Stimulated activated CD4-positive, alpha-beta T cell treated with anti-CD3 and anti-CD28 coated beads, TNF-alpha, amount 100 ng/mL, for 1 hour (primary cell): ENCODE measurements at places on chromosomes 12 and 14.

DNA sequence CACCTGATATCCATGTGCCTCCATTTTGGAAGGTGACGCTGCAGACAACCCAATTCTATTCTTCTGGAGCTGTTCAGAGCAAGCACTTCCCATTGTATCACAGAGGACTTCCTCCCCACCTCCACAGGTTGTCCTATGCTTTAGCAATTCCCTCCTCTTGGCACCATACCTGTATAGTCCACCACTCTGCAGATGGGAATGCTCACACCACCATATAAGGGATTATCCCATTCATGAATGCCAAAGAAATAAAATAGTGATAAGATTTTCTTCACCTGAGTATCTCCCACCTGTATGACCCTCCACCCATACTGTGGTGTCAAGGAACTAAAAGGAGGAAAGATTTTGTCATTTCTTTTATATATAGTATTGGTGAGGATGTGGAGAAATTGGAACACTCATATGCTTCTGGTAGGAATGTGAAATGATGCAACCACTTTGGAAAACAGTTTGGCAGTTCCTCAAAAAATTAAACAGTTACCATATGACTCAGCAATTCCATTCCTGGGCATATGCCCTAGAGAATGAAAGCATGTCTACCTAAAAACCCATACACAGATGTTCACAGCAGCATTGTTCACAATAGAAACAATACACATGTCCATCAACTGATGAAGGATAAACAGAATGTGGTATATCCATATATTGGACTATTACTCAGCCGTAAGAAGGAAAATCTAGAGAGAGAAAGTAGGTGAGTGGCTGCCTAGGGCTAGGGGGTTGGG is 75.2 kb downstream of the FIGNL2 start:
- DNase-seq, result no peak

DNA sequence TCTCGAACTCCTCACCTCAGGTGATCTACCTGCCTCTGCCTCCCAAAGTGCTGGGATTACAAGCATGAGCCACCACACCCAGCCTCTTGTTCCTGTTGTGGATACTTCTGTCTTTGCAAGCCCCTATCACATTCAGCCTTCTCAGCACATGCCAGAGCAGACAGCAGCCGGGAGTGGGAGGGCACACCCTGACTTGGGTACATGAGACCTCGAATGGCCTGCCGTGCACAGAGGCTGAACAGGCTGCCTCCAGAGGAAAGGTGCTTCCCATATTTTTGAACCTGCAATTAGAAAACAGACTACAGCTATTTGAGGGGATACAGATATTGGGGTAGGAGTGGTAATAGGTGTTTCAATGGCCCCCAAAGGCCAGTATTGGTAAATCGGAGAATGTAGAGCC is 307.3 kb upstream of the DIO3 start:
- DNase-seq, result no peak

GRCh38 chr12:88325816-88326189 is 183.7 kb downstream of the TMTC3 start:
- DNase-seq, result no peak

DNA sequence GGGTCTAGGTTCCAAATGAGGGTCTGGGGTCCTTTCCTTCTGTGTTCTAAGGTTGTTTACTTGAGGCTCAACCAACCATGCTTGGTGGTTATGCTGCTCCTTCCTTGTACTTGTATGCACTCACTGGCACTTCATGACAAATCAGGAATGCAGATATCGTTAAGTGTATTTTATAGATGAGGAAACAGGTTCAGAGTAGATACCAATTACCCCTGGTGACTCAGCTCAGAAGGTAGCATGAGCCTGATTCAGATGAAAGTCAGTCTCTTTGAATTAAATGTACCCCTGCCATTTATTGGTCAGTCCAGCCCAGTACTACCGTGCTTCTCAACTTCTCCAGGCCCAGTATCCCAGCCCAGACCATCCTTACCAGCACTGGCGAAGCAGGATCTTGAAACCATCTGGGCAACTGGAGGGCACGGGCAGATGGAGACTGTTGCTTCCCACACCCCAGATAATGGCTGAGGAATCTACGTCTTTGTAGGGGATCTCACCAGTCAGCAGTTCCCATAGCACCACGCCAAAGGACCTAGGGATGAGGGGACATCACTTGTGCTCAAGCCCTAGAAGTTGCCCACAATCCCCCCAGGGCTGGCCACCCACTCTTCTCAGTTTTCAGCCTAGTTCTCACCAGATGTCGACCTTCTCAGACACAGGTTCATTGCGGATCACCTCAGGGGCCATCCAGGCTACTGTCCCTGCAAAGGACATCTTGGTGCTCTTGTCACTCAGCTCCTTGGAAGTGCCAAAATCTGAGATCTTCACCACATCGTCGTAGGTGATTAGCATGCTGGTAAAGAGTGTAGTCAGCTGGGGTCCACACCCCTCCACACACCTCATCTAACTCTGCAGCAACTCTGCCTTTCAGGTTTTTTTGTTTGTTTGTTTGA is 14.3 kb downstream of the MAP3K12 start:
- DNase-seq, result no peak

DNA sequence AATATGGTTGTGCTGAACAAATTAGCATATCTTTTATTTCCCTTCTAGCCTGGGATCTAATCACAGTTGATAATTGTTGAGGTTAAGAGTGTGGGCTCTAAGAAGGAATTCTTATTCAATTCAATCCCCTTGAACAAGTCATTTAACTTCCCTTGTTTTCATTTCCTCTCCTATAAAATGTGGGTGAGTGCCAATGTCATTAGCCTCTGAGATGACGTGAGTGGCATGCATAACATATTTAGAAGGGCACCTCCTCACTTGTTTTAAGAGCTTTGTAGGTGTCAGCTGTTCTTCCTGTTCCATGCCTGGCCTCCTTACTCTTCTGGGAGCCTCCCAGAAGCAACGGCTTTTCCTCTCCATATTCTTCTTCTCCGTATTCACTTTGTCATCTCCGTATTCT is 155.4 kb upstream of the NEDD1 start:
- no peak for DNase-seq

DNA sequence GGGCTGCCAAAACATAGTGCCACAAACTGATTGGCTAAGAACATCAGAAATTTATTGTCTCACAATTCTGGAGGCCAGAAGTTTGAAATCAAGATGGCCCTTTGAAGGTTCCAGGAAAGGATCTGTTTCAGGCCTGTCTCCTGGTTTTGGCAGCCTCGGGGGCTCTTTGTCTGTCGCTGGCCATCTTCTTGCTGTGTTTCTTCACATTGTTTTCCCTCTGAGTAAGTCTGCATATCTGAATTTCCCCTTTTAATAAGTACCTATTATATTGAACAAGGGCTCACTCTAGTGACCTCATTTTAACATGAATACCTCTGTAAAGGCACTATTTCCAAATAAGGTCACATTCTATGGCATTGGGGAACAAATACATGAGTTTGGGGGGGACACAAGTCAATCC is 467.1 kb upstream of the MGAT4C start:
- DNase-seq, result no peak

GRCh38 chr12:71768900-71769299 is 14.2 kb downstream of the RAB21 start:
- DNase-seq, result no peak

DNA sequence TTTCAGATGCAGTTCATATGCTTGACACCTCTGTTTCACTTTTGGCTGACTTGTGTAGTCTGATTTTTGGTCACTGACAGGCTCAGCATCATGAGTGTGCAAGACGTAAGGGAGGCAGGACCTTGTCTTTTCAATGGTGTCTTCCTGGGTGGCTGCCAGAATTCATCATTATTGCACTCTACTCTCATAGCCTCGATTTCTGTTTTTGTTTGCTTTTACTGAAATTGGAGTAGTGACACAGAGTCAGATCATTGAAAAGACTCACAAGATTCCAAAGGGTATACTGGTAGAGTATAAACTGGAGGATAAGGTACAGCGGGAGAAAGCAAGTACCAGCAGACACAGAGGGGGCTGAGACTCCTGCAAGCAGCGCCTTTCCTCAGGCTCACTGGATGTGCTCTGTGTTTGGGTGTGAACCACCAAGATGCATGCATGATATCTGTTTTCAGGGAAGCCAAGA is 126.3 kb upstream of the FGD4 start:
- no peak for DNase-seq

DNA sequence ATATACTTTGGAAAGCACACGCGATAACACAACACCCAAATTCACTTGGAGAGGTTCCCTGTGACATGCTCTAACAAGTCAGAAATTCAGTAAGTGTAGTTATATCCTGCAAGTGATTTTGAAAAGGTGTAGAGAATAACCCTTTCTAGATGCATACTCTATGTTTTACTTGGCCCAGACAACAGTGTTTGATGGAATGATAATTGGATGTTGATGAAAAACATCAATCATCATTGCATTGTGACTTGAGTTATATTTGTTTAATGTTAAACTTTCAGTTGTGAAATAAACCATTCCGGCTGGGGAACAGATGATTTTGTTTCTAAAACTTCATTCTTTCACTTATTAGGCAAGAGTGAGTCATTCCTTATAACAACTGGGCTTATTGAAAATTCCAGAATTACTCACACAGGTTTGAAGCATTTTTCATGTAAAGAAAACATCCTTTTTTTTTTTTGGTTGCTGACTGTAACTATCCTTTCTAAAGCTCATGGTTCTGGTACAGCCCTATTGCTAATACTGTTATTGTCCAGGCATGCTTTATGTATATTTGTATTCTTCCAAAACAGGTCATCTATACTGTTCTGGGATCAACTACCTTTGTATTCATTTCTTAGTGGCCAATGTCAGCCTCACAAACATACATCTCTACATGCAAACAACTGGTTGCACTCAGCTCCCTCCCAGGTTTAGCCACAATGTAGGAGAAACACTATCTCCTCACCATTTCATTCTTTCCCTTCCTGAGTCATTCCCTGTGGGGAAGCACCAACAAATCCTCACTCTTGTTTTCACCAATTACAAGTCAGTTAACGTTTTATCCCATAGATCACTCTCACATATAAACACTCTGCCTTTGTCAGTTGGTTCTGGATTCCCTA is 121.2 kb upstream of the LRIG3 start:
- no peak for DNase-seq

GRCh38 chr14:74506411-74506851 is 12.9 kb downstream of the ISCA2 start:
- no peak for DNase-seq

DNA sequence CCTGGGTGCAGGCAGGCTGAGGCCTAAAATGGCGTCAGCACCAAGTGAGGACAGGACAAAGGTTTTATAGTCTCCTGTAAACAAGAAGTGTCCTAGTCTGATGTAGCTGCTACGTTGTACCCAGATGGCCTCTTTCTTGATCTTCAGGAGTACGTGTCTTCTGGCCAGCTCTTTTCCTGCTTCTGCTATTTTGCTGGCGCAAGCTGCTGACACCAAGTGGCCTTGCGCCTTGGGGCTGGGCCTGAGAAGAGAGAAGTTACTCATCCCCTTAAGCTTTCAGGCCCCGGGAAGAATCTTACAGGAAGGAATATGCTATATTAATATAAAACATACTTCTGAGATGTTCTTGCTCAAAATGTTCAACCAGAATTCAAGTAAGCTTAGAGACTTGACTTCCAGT is 605.2 kb downstream of the GALC start:
- DNase-seq, result no peak

GRCh38 chr14:39558525-39558924 is 126.3 kb upstream of the FBXO33 start:
- DNase-seq, result no peak

- DNase-seq, result no peak
Measured at GRCh38 chr14:57389646-57390036, 745 bp upstream of the NAA30 start.

DNA sequence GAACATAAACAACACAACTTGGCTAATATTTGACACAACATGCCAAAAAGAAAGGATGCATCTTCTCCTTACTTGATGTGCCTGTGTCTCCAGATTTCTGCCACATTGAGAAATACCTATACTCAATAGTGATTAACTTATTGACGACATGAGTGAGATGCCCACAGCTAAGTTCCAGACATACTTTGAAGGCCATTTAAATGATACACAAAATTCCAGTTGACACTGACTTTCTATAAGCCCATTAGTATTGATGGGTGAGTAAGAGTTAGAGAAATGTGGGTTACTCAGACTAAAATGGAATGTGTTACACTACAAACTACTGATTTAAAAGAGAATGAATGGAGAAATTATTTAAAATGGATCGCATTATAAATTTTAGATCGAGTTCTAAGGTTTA is 838.2 kb upstream of the MGAT4C start:
- no peak for DNase-seq

- DNase-seq, result no peak
Measured at GRCh38 chr12:39404000-39404399, 38.9 kb downstream of the KIF21A start.

DNA sequence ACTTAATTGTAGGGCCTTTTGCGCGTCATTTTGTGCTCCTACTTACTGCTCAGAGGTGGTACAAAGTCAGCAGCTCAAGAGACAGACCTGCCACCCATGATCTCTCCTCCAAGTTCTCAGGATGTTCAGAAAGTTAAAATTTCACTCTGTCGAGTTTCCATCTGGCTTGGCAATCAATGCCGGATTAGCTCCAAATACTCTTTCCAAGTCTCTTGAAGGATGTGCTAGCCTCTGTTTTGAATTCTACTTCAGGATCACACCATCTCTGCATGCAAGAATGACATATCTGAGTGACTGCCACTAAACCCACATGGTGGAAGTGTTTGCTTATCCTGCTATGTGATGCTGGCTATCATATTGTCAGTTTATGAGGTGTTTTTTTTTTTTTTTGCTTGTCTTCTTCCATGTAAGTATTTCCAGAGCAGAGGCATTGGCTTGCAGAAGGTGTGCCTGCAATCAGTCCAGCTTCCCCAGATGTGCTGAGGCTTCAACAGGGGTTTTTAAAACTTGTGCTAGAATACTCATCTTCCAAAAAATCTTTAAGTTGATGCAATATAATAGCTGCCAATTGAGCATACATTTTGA is 125.6 kb downstream of the RGS6 start:
- DNase-seq, result no peak

DNA sequence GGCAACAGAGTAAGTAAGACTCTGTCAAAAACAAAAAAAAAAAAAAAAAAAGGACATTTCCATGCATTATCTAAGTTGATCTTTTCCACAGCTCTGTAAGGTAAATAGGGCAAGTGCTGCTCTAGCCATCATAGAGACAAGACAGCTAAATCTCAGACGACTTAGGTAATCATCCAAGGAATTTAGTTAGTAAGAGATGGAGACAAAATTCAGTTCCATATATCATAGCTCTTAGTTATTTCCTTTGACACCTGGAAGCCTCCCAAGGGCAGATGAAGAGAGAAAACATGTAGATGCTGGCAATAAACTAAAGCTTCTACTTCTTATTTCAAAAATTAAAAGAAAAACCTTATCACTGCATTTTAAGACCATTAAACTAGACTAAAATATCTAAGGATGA is 48.7 kb downstream of the ST8SIA1 start:
- DNase-seq, result no peak

- no peak for DNase-seq
Measured at GRCh38 chr12:9991876-9992275, 7.0 kb downstream of the CLEC1B start.

GRCh38 chr12:77372026-77372425 is 306.7 kb upstream of the E2F7 start:
- DNase-seq, result no peak
